Ovary (tissue), 10 donors: ENCODE measurements at places on chromosomes 1 and 21. TPM values are rescaled to one million over a fixed set of nuclear protein-coding genes. Genes with fewer than 3 reads are reported as not detected.

- H3K27ac ChIP-seq = no peak overlapping the region
- H3K36me3 ChIP-seq = no peaks in the 10 kb centered on the region
- H3K4me3 ChIP-seq = no peak overlapping the region
- H3K27me3 ChIP-seq = no peaks in the 10 kb centered on the region
- DNase-seq = no peak
These were observed 16.4 kb downstream of the KNCN start for GRCh38 chr1:46535063-46535462.

GRCh38 chr1:67390041-67390887 lies 39.9 kb downstream of the SERBP1 start:
- H3K4me3 ChIP-seq = no peak overlapping the region
- no peak for DNase-seq
- no peaks in the 10 kb centered on the region for H3K36me3 ChIP-seq

The PSMD4 gene
- total RNA-seq = 99.6 TPM

DNA sequence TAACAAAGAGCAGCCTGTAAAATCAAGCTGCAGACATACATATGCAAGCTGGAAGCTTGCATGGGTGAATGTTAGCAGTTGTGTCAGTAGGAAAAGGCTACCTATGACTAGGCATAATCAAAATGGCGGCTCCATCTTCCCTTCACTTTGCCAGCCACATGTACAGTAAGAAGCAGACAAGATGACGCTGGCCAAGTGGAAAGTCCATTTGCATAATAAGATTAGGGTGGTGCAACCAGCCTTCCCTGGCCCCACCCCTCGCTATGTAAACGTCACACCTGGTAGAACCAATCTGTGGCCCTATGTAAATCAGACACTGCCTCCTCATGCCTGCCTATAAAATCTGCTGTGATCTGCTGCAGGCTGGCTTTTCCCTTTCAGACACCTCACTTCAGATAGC lies 171.9 kb upstream of the USP25 start:
- DNase-seq = no peak
- no peaks in the 10 kb centered on the region for H3K36me3 ChIP-seq
- no peaks in the 10 kb centered on the region for H3K4me1 ChIP-seq

DNA sequence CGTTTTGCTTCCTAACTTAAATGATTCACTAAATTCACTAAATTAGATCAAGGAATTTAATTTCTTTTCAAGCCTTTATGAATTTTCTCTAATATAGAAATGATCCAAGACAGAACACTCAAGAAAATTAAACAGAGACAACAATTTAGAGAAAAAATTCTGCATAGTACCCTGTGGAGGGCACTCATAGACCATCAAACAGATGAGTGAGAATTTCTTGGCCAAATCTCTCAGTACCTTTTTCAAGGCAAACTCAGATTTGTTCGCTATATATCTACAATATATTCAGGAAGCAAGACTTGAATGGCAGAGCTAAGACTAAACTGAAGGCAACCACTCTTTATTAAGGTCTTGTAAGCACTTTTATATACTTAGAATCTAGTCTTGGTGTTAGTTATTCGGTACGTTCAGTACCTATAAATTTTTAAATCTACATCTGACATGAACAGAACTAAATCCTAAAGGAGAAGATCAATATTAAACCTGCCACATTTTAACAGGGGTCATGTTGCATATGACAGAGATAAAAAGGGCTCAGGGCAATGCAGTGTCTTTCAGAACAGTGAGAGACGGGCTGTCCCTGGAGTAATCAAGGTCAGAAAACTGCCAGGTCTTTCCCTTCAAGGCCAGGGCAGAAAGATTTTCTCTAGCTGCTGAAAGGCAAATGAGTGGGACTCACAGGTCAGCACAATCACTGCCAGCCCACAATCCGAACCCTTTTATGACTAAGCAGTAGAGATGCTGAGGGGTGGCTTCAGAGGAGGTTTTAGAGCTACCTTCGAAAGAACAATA lies 118.8 kb upstream of the TMPRSS15 start:
- H3K4me1 ChIP-seq = no peaks in the 10 kb centered on the region
- no peaks in the 10 kb centered on the region for H3K36me3 ChIP-seq
- no peak overlapping the region for H3K27ac ChIP-seq
- no peak for DNase-seq
- no peaks in the 10 kb centered on the region for H3K27me3 ChIP-seq

- no peaks in the 10 kb centered on the region for H3K27me3 ChIP-seq
- H3K4me3 ChIP-seq = peak overlapping the region; percentile 99
- peak overlapping the region; percentile 99 for H3K27ac ChIP-seq
- H3K36me3 ChIP-seq = no peaks in the 10 kb centered on the region
These were observed 686 bp downstream of the ARF1 start for GRCh38 chr1:228082918-228083870.

The PRKCZ gene
- total RNA-seq = 5.9 TPM

The NID1 gene
- 71.4 TPM for total RNA-seq

The FMO2 gene
- 6.1 TPM for total RNA-seq

The IVL gene
- total RNA-seq = not detected

GRCh38 chr1:160374306-160375110 lies 7.6 kb downstream of the NHLH1 start:
- no peaks in the 10 kb centered on the region for H3K36me3 ChIP-seq
- no peaks in the 10 kb centered on the region for H3K27me3 ChIP-seq
- no peak overlapping the region for H3K4me3 ChIP-seq
- no peak overlapping the region for H3K27ac ChIP-seq

GRCh38 chr1:21677168-21677567 lies 8.0 kb upstream of the RAP1GAP start:
- no peak overlapping the region for H3K4me3 ChIP-seq
- no peaks in the 10 kb centered on the region for H3K36me3 ChIP-seq
- no peak overlapping the region for H3K27ac ChIP-seq
- DNase-seq = no peak

DNA sequence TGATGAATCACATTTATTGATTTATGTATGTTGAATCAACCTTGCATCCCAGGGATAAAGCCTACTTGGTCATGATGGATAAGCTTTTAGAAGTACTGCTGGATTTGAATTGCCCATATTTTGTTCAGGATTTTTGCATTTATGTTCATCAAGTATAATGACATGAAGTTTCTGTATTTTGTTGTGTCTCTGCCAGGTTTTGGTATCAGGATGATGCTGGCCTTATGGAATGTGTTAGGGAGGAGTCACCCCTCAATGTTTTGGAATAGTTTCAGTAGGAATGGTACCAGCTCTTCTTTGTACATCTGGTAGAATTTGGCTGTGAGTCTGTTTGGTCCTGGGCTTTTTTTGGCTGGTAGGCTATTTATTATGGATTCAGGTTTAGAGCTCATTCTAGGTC lies 1643.1 kb upstream of the B3GALT2 start:
- H3K36me3 ChIP-seq = no peaks in the 10 kb centered on the region
- H3K4me1 ChIP-seq = no peaks in the 10 kb centered on the region
- DNase-seq = no peak

The TRABD2B gene
- total RNA-seq = 1.6 TPM

DNA sequence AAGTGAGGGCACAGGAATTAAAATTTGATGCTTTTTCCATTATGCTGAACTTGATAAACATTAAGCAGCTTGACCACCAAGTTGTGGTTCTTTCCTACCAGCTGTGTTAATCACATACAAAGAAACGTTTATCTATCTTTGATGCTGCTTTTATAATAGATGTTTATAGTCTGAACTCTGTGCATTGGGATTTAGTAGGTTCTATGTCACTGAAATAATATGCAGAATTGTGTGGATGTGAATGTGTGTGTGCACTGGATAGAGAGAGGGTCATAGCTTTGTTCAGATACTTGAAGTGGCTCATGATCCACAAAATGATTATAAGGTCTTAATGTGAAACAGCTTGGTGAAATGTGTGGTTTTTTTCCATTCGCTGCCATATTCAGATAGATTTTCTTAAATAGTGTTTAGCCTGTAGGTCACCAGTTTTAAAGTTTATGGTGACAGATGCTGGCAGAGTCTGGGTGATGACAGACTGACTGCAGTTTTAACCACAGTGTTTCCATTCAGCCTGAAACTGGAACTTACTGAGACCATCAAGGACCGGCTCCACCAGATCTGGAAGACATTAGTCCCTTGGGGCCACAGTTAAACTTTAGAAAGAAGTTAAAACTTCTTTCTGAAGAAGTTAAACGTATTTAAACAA lies 10.2 kb downstream of the DDI2 start:
- H3K27me3 ChIP-seq = no peaks in the 10 kb centered on the region
- DNase-seq = no peak
- no peaks in the 10 kb centered on the region for H3K36me3 ChIP-seq

The NUDT4B gene
- total RNA-seq = not detected

DNA sequence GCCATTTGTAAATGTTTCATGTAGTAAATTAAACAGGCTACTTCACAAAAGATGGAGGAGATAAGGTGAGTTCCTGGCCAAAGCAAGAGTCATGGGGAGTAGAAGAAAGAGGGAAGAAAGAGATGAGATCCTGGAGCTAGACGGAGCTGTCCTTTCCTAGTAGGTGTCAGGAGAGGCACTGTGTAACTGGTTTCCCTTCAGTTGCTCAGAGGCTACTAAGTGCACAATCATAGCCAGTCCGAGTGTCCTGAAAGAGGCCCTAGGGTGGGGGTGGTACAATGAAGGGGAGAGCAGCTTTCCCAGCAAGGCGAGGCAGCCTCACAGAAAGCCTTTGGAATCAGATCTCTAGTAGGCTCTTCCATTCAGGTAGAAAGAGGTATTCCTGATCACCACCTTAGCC lies 390.9 kb downstream of the KCNH1 start:
- H3K4me3 ChIP-seq = no peak overlapping the region
- DNase-seq = no peak
- no peak overlapping the region for H3K27ac ChIP-seq
- H3K4me1 ChIP-seq = no peaks in the 10 kb centered on the region

GRCh38 chr1:20320704-20321103 lies 30.0 kb downstream of the VWA5B1 start:
- H3K36me3 ChIP-seq = no peaks in the 10 kb centered on the region
- H3K4me1 ChIP-seq = peaks cover 8% of the 10 kb centered on the region
- no peak for DNase-seq
- no peak overlapping the region for H3K27ac ChIP-seq
- no peak overlapping the region for H3K4me3 ChIP-seq

The WDTC1 gene
- 41.6 TPM for total RNA-seq

DNA sequence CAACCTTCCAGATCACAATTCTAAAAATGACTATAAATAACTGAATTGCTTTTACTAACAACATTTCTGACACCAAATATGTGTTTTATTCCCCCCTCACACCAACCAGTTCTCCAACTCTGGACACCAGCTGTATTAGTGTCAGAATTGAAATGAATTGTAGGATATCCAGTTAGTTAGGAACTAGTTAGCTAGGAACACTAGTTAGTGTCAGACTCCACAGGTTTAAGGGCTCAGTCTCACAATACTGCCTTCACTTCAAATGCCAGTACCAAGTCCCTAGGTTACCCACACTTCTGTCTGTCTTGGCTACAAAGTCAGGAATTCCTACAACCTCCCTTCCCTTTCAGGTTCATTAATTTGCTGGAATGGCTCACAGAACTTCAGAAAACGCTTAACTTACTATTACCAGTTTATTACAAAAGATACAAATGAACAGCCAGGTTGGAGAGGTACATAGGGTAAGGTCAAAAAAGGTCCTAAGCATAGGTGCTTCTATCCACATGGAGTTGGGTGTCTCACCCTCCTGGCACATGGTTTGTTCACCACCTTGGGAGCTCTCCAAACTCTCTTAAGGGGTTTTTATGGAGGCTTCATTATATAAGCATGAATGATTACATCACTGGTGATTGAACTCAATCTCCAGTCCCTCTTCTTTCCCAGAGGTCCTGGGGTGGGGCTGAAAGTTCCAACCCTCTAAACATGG lies 4.2 kb downstream of the STXBP3 start:
- no peak for DNase-seq
- H3K27me3 ChIP-seq = no peaks in the 10 kb centered on the region
- H3K36me3 ChIP-seq = no peaks in the 10 kb centered on the region
- H3K27ac ChIP-seq = no peak overlapping the region
- peaks cover 5% of the 10 kb centered on the region for H3K4me1 ChIP-seq

The PLXNA2 gene
- total RNA-seq = 15.3 TPM

DNA sequence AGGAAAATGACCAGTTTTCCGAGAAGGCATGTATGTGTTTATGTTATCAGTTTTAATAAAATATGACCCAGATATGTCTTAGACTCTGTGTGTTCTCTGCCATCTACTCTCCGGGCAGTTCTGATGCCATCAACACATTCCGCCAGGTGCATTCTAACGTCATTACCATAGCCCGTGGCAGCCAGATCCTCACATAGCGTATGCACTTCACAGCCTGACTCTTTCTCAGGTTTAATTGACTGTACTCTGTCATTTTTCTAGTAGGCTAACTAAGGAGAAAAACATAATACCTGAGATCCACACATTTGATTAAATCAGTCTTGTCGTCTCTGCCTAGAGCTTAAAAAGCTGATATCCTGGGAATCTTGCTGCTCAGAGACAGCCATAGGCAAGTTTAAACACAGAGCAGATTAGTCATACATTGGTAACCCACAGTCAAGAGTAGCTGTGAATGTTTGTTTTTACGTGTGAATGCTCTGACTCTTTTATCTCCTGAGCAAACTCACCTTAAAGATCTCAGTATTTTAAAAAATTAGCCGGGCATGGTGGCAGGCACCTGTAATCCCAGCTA lies 175.9 kb downstream of the GREM2 start:
- H3K4me3 ChIP-seq = no peak overlapping the region
- no peak for DNase-seq
- H3K4me1 ChIP-seq = no peaks in the 10 kb centered on the region
- no peaks in the 10 kb centered on the region for H3K36me3 ChIP-seq

The HSD3B1 gene
- not detected for total RNA-seq

- H3K36me3 ChIP-seq = no peaks in the 10 kb centered on the region
- H3K27ac ChIP-seq = no peak overlapping the region
- no peaks in the 10 kb centered on the region for H3K27me3 ChIP-seq
- DNase-seq = no peak
These were observed 353.3 kb downstream of the PBX1 start for GRCh38 chr1:164912290-164912689.

- no peak for DNase-seq
- no peak overlapping the region for H3K27ac ChIP-seq
- H3K27me3 ChIP-seq = no peaks in the 10 kb centered on the region
- no peaks in the 10 kb centered on the region for H3K36me3 ChIP-seq
These were observed 1208.3 kb upstream of the B3GALT2 start for GRCh38 chr1:194394676-194395075.

- no peaks in the 10 kb centered on the region for H3K4me1 ChIP-seq
- H3K27ac ChIP-seq = no peak overlapping the region
- H3K36me3 ChIP-seq = no peaks in the 10 kb centered on the region
- H3K4me3 ChIP-seq = no peak overlapping the region
- DNase-seq = no peak
These were observed 51.5 kb downstream of the CNST start for GRCh38 chr1:246617768-246618167.
